ENCODE measurements at places on chromosomes 2 and 18.

GRCh38 chr2:198961547-198961946, 496.2 kb downstream of the SATB2 start:
- DNase-seq, result no peak

GRCh38 chr2:15311201-15311907, 249.8 kb downstream of the NBAS start:
- no peak for DNase-seq

DNA sequence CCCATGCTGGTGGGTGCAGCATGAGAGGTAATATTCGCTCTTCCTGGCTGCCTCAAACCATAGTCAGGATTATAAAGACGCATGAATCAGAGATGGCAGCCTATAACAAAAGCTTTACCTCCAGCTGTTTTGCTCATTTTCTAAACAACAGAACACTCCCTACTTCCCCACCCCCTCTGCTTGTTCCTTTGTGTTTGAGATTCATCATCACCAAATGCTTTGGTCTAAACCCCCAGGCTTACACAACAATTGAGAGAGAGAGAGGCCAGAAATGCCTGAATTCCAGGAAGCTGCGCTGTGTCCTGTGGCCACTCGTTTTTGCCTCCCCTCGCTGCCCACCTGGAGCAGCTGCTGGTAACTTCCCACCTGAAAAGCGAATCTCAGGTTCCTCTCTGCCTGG, 78.8 kb upstream of the CAPN13 start:
- no peak for DNase-seq

DNA sequence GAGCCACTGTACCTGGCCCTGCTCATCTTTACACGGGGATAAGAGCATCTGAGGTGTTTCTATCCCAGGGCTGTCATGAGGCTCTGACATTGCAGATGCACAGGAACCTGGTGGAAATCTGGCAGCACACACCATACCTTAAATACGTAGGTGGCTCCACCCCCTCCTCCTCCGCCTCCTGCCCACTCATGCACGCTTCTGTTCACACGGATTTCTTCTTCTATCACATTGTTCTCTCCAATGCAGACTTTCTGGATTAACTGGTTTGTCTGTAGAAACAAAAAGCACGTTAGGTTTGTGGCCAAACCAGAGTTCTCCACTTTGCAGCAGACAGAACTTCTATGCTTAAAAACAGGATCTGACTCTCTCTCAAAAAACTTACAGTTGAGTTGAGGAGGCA, 118.2 kb downstream of the CLIP4 start:
- DNase-seq, result no peak

- no peak for DNase-seq
These were observed 299.5 kb upstream of the LYPD1 start for GRCh38 chr2:132969371-132969985.

DNA sequence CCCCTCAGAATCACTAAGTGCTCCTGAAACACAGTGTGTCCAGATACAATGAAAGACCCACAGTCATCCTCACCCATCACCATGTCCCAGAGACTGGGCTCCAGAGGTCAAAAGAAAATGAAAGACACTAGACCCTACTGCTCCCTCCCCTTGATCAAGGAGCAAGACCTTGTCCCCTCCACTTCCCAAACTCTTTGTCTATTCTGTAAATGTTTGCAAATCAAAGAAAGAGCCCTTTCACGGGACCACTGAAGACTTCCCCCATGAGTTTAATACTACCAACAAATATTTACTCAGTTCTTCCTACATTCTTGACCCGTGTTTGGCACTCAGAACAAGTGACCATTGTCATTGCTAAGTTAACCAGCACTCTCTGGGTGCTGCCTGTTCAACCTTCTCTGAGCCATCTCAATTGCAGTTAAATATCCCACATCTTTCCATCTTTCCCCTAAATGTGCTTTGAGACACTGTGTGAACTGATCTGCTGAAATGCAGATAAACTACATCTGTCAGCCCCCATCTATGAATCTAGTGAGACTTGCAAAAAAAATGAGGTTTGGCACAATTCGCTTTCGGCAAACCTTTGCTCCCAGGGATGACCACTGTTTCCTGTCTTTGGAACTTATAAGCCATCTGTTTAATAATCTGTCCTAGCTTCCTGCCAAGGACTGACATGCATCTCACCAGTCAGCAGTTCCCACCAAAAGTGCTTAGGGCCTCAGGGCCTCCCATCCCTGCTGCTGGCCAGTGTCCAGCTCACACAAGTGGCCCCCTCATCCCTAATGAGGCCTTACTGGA, 170.3 kb downstream of the GFPT1 start:
- DNase-seq, result no peak

DNA sequence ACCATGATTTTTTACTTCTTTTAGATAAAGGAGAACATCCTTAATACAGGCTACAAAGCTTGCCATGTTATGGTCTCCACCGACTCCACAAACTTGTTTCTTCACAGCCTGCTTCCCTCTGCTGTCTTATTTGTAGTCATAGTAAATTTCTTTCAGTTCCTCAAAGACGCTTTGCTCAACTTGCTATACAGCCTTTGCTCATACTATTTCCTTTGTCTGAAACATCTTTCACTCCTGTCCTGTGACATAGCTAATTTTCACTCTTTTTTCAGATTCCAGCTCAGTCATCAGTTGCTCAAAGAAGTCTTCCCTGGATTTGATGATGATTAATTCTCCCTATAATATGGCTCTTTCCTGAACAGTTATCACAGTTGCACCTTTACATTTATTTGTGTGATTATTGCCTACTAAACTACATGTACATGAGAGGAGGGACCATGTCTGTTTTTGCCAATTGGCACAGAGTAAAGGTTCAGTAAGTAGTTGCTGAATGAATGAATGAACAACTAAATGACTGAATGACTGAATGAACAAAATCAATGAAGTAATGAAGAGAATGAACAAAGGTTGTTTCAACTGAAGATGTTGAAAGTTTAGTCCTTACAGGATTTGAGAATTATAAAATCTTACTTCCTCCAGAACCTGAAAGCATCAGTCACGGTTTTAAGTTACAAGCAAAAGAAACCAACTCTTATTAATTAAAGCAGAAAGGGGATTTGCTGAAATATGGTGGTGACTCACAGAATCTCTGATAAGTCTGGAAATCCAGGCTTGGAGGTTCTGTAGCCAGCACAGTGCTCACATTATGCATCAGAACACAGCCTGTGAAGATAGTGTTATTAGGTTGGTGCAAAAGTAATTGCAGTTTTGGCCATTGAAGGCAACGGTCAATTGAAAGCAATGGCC, 186.4 kb upstream of the FAM98A start:
- DNase-seq, result no peak

- peak; percentile 83 for DNase-seq
These were observed 89.4 kb upstream of the TAF1B start for GRCh38 chr2:9753665-9754531.

GRCh38 chr18:5984245-5984644, 88.9 kb upstream of the TMEM200C start:
- DNase-seq, result no peak

DNA sequence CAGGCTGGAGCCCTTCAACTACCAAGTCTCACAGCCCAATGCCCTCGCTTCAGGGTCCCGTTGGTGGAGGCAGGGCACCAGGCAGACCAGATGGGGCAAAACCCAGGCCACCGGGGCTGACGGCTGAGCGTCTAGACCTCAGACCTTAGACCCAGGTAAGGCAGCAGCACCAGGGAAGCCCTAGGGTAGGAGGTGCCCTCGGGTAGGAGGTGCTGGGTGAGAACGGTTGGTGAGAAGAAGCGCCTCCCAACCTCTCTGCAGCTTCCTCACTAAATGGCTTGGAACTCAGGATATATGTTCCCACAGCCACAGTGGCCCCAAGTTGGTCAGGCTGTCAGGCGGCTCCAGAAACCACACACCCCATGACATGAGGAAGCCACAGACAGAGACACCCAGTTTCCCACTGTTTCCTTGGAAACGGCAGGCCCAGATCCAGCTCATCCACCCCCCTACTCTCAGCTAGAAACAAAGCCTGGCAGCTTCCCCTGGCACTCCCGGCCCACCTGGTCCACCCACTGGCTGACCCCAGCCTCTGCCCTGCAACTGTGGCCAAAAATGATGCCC, 13.1 kb upstream of the MLPH start:
- no peak for DNase-seq

- no peak for DNase-seq
These were observed 149.6 kb downstream of the LAMA3 start for GRCh38 chr18:23838801-23839366.

GRCh38 chr2:216507220-216508160, 8.8 kb downstream of the RPL37A start:
- no peak for DNase-seq

DNA sequence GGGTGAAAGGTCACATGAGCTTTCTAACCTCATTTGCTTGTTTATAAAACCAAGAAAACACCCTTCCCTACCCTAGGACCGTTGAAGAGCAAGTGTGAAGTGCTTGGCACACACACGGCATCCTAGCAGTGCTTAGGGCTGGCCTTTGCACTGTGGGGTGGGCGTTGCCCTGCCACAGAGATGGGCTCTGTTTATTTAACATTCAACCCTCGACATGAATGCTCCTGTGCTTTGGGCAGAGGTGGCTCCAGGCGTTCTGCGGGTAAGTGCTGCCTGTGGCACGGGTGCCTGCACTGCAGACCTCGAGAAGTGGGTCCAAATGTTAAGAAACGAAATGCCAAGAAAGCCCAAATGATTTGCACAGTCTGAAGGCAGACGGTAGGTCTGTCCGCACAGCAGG, 170.1 kb downstream of the FHOD3 start:
- no peak for DNase-seq

- DNase-seq, result no peak
These were observed 16.1 kb downstream of the ST3GAL5 start for GRCh38 chr2:85872536-85873161.

GRCh38 chr18:9184998-9185613, 48.5 kb downstream of the ANKRD12 start:
- DNase-seq, result peak; percentile 25

- no peak for DNase-seq
These were observed 99.1 kb upstream of the ITGA6 start for GRCh38 chr2:172328103-172328841.

- no peak for DNase-seq
These were observed 104.8 kb downstream of the CABLES1 start for GRCh38 chr18:23239885-23240608.

DNA sequence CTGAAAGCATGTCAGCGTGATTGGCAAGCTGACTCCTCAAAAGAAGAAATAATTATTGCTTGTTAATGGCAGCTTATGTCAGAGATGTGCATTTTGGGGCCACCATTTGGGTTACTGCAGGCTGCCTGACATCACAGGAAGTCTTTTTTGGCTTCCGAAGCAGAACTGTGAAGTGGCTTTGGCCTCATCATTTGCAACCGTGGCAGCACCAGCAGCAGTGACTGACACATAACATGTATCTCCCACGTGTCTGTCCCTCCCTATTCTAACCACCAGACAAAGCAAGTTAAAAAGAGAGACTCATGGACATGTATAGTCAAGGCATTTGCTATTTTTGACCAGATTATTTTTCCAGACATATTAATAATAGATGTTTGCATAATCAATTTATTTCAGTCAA, 488.7 kb upstream of the ACVR2A start:
- no peak for DNase-seq

GRCh38 chr2:217916504-217917254, 86.1 kb downstream of the TNS1 start:
- no peak for DNase-seq

- DNase-seq, result no peak
These were observed 12.7 kb upstream of the EFR3B start for GRCh38 chr2:25029183-25029554.

GRCh38 chr2:174051741-174052583, 86.8 kb upstream of the SP3 start:
- DNase-seq, result no peak

DNA sequence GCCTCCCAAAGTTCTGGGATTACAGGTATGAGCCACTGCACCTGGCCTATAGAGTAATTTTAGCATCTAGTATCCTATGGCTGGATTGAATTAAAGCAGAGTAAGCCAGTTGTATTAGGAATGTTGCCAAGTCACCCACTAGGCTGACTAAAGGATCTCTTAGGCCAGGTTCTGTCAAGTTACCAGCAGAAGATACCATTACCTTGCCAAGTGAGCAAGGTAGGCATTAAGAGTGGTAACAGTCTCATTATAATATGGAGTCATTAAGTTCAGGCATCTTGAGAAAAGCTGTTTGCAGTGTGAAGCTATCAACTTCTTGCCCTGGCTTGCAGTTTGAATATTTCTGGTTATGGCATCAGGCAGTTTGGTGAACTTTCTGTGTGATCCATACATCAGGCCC, 37.0 kb upstream of the MTCL1 start:
- DNase-seq, result no peak

- DNase-seq, result no peak
These were observed 151.0 kb upstream of the GATA6 start for GRCh38 chr18:22018366-22018765.

- peak; percentile 34 for DNase-seq
These were observed 9.1 kb upstream of the ATP6V1C2 start for GRCh38 chr2:10712185-10712809.

- no peak for DNase-seq
These were observed 1407.4 kb downstream of the SUCLG1 start for GRCh38 chr2:83051538-83052170.

GRCh38 chr18:43934322-43934721, 657.0 kb upstream of the SYT4 start:
- DNase-seq, result no peak

DNA sequence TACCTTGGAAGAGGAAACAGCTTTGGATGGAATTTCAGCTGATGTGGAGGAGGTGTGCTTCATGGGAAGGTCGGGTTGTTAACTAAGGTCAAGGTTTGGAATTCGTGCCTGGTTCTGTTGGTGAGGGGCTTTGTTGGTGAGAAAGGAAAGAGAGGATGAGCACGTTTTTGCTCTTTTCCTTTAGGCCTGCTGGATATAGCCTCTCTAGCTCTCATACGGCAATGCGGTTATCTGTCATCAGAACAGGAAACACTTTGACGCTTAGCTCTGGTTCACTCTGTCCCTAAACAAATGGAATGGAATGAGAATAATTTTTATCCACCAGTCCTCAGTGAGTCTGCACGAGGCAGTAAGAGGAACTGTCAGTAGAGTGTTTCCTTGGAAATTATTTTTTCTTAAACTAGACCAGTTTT, 169.7 kb upstream of the NOSTRIN start:
- DNase-seq, result no peak

GRCh38 chr2:188785490-188785889, 188.7 kb upstream of the COL3A1 start:
- DNase-seq, result no peak

- no peak for DNase-seq
These were observed 218.5 kb downstream of the KCNS3 start for GRCh38 chr2:18096836-18097405.

GRCh38 chr2:150561076-150561475, 73.6 kb upstream of the RND3 start:
- no peak for DNase-seq

Data from activated CD4-positive, alpha-beta T cell treated with anti-CD3 and anti-CD28 coated beads for 36 hours (primary cell).